Left ventricle myocardium inferior (tissue), 1 donor: ENCODE measurements at places on chromosomes 2 and 18. TPM values are rescaled to one million over a fixed set of nuclear protein-coding genes. Genes with fewer than 3 reads are reported as not detected.

Gene RNF152
- total RNA-seq: 10.4 TPM

DNA sequence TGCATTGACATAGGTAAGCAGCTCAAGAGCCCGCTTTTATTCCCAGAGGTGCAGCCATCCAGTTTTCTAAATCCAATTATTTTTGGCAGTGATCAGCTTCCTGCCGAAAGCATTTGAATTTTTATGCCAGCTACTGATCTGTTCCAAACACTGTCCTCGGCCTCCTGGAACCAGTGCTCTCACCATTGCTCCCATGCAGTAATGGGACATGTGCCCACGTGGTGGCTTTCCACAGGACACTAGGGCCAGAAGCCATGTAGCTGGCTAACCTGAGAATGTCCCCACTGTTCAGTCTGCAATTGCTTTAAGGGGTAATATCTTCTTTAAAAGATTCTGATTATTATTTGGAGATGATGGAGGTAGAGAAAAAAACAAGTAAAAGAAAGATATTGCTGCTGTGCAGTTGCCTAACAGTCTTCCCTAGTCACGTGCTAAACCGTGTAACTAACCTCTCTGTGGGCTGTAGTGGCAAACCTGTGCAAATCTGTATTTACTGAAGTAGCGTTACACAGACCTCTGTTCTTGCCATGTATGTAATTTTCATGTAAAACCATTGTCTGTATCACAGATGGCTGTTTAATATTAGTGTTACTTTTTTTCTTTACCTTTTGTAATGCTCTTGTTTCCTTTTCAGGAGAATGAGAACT is 13.0 kb downstream of the GRHL1 start:
- no peak overlapping the region for H3K27ac ChIP-seq
- H3K4me1 ChIP-seq: no peaks in the 10 kb centered on the region

GRCh38 chr2:178297091-178297411 is 102.7 kb downstream of the OSBPL6 start:
- H3K36me3 ChIP-seq: no peaks in the 10 kb centered on the region
- no peaks in the 10 kb centered on the region for H3K27me3 ChIP-seq
- H3K27ac ChIP-seq: no peak overlapping the region
- peaks cover 21% of the 10 kb centered on the region for H3K4me1 ChIP-seq
- DNase-seq: no peak

Gene ERBB4
- 8.3 TPM for total RNA-seq

Gene TLX2
- total RNA-seq: not detected

Gene GPR55
- not detected for total RNA-seq

Gene OXER1
- total RNA-seq: 0.36 TPM

- no peak for DNase-seq
- no peak overlapping the region for H3K4me3 ChIP-seq
- H3K27ac ChIP-seq: no peak overlapping the region
- H3K27me3 ChIP-seq: peaks cover 1% of the 10 kb centered on the region
Measured at GRCh38 chr2:30886080-30886479, 78.8 kb upstream of the CAPN13 start.

DNA sequence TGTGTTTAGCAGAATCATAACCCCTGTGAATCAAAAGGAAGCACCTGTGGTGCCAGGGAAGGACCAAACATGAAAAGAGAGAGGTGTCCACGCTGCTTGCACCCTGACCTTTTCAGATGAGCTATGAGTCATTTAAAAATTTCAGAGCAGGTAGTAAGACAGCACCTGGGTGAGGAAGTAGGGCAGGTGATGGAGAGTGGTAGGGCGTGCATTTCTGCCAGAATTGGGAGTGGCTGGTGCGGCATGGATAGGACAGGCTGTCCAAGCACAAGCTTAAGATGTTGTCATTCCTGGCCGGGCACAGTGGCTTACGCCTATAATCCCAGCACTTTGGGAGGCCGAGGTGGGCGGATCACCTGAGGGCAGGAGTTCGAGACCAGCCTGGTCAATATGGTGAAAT is 36.8 kb downstream of the NPAS2 start:
- H3K27me3 ChIP-seq: no peaks in the 10 kb centered on the region
- no peaks in the 10 kb centered on the region for H3K36me3 ChIP-seq
- no peak overlapping the region for H3K27ac ChIP-seq
- no peak overlapping the region for H3K4me3 ChIP-seq
- H3K4me1 ChIP-seq: peaks cover 66% of the 10 kb centered on the region

- H3K4me3 ChIP-seq: no peak overlapping the region
- DNase-seq: no peak
- H3K36me3 ChIP-seq: no peaks in the 10 kb centered on the region
- H3K27me3 ChIP-seq: no peaks in the 10 kb centered on the region
Measured at GRCh38 chr2:66105066-66105753, 329.7 kb upstream of the MEIS1 start.

Gene DSEL
- total RNA-seq: 1.6 TPM

DNA sequence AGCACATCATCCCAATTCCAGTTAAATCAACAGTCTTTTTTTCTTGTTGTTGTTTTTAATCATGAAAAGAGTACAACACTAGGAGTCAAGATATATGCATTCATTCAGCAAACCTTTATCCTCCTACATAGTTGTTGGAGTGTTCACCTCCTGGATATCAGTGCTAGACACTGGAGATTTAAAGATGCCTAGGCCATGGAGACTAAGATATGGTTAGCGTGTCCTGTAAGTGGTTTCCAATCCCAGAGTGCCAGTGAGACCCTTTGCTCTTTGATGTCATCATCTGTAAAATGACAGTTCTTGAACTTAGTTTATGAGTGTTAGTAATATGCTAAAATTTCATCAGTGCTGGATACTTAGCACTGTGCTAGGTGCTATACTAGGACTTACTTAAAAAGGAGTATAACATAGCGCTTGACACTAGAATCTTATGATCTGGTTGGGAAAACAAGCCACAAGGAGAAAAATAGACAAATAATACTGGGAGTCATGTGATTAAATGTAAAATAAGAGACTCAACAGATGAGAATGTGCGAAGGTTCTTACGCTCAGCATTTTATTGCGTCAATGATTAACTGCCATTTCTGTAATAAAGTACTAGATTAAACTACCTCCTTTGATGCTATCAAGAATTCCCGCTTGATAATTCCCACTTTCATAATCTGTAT is 31.5 kb downstream of the BABAM2 start:
- H3K27ac ChIP-seq: no peak overlapping the region
- H3K27me3 ChIP-seq: no peaks in the 10 kb centered on the region
- H3K4me1 ChIP-seq: peaks cover 25% of the 10 kb centered on the region
- H3K4me3 ChIP-seq: no peak overlapping the region

Gene BARD1
- 8.1 TPM for total RNA-seq

DNA sequence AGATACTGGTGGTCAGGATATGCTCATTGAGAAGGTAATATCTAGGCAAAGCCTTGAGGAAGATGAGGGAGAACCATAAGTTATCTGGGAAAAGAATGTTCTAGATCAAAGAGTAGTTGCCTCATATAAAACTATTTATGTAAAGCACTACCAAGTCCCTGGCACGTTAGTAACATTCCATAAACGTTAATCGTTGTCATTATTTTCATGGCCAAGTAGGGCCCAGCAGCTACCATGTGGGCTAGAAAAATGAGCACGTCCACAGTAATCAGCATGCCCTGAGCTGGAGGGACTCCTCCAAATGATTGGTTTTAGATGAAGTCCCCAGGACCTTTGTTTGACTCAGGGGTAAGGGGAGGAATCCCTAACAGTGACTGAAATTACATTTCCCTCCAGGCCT is 32.7 kb upstream of the AFTPH start:
- H3K36me3 ChIP-seq: no peaks in the 10 kb centered on the region
- H3K4me1 ChIP-seq: peaks cover 17% of the 10 kb centered on the region
- no peaks in the 10 kb centered on the region for H3K27me3 ChIP-seq
- no peak overlapping the region for H3K27ac ChIP-seq

GRCh38 chr2:165697748-165698443 is 96.2 kb downstream of the GALNT3 start:
- H3K36me3 ChIP-seq: no peaks in the 10 kb centered on the region
- peaks cover 4% of the 10 kb centered on the region for H3K27me3 ChIP-seq
- no peak overlapping the region for H3K4me3 ChIP-seq
- peaks cover 4% of the 10 kb centered on the region for H3K4me1 ChIP-seq
- no peak for DNase-seq

- H3K4me1 ChIP-seq: no peaks in the 10 kb centered on the region
- no peaks in the 10 kb centered on the region for H3K36me3 ChIP-seq
- no peaks in the 10 kb centered on the region for H3K27me3 ChIP-seq
- H3K27ac ChIP-seq: no peak overlapping the region
- DNase-seq: no peak
Measured at GRCh38 chr2:224924631-224925030, 117.6 kb downstream of the DOCK10 start.

GRCh38 chr2:195663007-195663406 is 6.0 kb downstream of the SLC39A10 start:
- H3K27me3 ChIP-seq: no peaks in the 10 kb centered on the region
- H3K4me1 ChIP-seq: peaks cover 31% of the 10 kb centered on the region
- no peak overlapping the region for H3K4me3 ChIP-seq
- DNase-seq: no peak
- H3K36me3 ChIP-seq: no peaks in the 10 kb centered on the region

DNA sequence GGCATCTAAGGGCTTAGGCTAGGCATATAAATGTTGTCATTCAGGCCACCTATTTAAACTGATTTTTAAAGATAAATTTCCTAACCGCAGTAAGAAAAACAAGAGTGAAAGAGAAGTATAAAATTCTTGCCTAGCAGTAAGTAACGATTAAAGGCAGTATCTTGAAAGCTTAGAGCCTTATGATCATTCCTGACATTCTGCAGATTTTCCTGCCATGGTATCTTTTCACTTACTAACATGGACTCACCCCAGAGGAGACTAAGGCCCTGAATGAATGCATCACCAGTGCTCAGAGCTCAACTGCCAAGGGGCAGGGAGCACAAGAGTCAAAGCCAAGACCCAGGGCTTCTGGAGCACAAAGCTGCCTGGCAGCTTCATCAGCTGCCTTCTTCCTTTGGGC is 133.1 kb downstream of the GCA start:
- no peaks in the 10 kb centered on the region for H3K27me3 ChIP-seq
- no peaks in the 10 kb centered on the region for H3K4me1 ChIP-seq

DNA sequence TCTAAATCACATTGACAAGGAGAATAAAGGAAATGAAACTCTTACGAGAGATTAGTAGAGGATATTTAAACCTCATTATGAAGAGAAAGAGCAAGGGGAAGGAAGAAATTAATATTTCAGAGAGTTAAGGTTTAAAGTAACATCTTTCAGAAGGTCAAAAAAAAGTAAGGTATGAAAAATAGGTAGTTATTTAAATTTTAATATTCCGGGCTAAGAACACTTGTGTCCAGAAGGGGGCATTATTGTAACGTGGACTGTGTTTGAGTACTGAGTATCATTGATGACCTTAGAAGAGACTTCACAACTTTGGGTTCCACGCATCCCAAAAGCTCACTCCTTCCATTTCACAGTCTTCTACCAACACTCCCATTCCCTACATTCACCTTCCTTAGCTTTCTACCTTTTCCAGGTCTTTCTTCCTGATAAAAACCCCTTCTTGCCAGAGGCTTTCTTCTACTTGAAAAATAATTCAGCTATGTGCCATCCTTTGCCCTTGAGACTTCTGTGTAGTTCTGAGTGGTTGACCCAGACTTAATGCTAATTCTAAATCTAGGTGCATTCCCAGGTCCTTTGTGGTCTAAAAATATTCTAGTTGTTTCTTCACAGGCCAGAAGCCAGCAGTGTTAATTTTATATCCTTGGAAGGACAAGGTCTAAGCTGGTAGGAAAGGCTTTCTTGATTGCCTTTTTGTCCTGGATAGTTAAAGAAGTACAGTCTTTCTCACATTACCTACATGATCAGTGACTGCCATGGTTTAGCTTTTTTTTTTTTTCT is 16.5 kb downstream of the DYNC1I2 start:
- H3K36me3 ChIP-seq: peaks cover 18% of the 10 kb centered on the region
- H3K4me1 ChIP-seq: peaks cover 47% of the 10 kb centered on the region
- H3K4me3 ChIP-seq: no peak overlapping the region
- H3K27ac ChIP-seq: peak overlapping the region; percentile 67
- DNase-seq: no peak

DNA sequence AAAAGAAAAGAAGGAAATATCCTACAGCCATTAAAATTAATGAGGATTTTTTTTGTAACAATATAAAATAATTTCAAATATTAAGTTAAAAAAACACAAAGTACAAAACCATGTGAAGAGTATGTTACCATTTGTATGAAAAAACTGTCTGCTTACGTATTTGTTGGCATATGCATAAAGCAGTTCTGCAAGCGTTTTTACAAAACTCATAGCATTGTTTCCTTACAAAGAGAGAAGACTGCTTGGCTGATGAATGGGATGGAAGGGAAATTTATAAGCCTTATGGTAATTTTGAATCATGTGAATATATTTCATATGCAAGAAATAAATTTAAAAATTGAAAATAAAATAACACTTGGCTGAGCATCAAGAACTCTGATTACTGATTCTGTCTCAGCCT is 63.1 kb downstream of the METTL4 start:
- no peak overlapping the region for H3K27ac ChIP-seq
- H3K4me1 ChIP-seq: no peaks in the 10 kb centered on the region

Gene SULT1C4
- total RNA-seq: 2.7 TPM

Gene CD207
- total RNA-seq: not detected

DNA sequence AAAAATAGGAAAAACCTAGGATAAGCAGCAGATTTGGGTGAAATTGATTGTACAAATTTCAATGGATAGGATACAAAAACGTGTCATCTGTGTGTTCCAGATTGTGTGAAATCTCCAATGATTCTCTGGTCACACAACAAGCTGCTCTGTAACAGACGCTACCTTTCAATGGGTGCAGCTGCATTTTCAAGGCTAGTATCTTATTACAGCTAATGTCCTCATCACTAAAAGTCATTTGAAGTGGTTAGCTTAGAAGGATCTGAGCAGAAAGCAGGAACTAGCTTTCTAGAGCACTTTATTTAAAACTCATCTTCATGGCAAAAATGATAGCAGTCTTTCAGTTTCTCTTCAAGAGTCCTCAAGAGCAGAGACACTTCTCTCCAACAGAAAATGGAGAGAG is 364.6 kb downstream of the LRP1B start:
- H3K36me3 ChIP-seq: no peaks in the 10 kb centered on the region
- no peaks in the 10 kb centered on the region for H3K4me1 ChIP-seq

Gene LBX2
- total RNA-seq: 0.25 TPM

DNA sequence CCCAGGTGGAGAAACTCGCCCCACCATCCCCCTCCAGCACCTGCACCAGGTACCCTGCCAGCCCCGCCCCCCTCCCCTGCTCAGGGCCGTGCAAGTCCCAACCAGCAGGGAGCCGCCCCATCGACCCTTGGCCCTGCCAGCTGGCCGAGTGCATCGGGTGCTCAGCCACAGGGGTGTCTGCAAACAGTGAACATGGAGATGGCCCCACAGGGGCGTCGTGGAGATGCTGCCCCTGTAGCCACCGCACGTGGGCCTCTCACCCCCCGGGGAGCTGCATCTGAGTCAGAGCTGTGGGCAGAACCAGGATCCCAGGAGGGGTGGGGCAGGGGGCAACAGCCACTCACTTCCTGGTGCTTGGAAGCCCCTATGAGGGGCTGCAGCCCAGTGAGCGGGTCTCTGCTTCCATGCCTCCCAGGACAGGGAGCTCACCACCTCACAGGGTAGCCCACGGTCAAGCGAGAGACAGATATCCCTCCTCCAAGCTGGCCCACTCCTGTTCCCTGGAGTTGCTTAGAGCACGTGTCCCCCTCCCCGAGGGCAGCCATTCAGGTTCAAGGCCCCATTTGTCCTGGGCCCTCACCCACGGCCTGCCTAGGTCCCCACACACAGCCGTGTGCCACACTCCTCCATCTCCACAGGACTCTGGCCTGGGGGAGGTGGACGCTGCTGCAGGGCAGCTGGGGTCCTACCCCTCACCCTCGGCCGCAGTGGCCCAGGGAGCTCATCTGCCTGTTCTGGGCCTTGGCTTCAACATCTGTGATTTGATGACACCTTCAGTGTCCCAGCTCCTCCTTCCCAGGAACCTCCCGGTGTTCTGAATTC is 1.1 kb upstream of the MAB21L4 start:
- H3K27me3 ChIP-seq: peaks cover 26% of the 10 kb centered on the region
- H3K36me3 ChIP-seq: no peaks in the 10 kb centered on the region
- H3K27ac ChIP-seq: peak overlapping the region; percentile 90
- H3K4me3 ChIP-seq: no peak overlapping the region

GRCh38 chr2:159249990-159250715 is 36.4 kb downstream of the WDSUB1 start:
- H3K27ac ChIP-seq: peak overlapping the region; percentile 78
- peaks cover 33% of the 10 kb centered on the region for H3K4me1 ChIP-seq
- DNase-seq: no peak
